ENCODE measurements at places on chromosomes 7 and 10.

DNA sequence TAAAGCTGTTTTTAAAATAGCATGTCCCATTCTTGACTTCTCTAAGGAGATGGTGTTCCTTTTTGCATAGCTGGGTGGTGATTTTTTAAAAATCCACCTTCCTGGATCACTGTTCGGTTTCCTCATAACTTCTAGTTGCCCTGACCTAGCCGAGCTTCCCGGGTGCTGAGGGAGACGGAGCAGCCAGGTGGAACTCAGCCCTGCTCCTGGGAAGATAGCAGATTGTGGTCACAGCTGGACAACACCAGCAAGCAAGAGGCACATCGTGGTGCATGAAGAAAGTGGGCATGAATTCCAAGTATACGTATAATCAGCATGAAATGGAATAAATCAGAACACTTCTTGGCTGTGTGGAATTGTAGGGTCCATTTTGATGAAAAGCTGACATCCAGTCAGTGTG lies 73.5 kb upstream of the RSU1 start:
- DNase-seq: no peak

- no peak for DNase-seq
Observed at GRCh38 chr7:135194494-135195095, 16.7 kb downstream of the WDR91 start.

GRCh38 chr10:59631882-59632807 lies 77.5 kb downstream of the SLC16A9 start:
- DNase-seq: no peak

- no peak for DNase-seq
Observed at GRCh38 chr7:44293561-44294324, 31.7 kb downstream of the CAMK2B start.

GRCh38 chr7:113367041-113367586 lies 248.8 kb upstream of the SMIM30 start:
- no peak for DNase-seq

- no peak for DNase-seq
Observed at GRCh38 chr10:126673565-126673964, 3.1 kb upstream of the C10orf90 start.
